ENCODE measurements at places on chromosomes 5 and 9. TPM values are rescaled to one million over a fixed set of nuclear protein-coding genes. Genes with fewer than 3 reads are reported as not detected.

SUSD3 gene
- 64.0 TPM for total RNA-seq

CDX1 gene
- total RNA-seq = not detected

DNA sequence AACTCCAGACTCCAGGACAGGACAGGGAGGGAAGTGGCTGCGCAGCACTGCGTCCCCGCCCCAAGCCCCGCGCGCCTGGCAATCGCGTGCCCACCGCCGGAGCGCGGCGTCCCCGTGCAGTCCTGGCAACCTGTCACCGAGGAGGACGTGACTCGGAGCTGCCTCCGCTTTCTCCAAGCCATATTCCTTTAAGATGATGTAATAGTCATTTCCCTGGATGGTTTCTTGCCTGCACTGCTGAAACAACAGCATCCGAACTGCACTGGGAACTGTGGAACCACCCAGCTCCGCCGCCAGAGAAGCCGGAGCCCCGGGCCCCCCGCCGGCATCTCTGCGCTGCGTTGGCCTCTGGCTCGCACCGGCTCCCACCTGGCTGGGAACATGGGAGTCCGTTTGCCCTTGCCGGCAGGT lies 34.5 kb downstream of the KCTD16 start:
- DNase-seq = no peak

DNA sequence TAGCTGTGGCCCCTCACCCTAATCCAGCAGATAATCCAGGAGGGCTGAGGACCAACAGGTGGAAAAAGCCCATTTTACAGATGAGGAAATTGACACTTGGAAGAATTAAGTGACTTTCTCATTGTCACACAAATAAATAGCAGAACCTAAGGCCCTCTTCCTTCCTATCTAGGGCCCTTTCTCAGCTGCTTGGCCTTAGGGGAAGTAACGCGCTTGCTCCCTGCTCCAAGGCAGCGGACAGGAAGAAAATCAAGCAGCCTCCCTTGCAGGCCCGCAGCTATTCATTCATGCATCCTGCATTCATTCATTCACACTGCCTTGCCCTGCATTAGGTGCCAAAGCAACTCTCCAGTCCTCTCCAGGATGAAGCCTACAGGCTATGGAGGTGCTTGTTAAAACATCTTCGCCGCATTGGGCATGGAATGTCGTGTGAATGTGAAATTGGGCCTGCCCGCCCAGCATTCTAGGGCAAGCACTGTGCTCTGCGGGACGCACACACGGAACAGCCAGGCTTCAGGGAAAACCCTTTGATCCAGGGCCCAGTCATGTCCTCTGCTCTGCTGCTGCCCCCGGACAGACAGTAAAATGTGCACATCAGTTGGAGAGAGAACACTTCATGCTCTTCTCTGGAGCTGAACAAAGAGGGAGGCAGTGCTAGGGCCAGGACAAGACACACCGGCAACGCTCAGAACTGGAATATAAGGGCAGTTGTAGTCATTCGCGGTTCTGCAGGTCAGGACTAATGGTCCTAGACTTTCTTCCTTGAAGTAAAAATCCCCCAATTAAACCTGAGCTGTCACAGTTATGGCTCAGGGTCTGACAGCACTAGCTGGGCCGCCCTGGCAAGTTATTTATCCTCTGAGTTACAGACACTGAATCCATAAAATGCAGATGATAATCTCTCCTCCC lies 166.0 kb downstream of the COL23A1 start:
- no peak for DNase-seq

DNA sequence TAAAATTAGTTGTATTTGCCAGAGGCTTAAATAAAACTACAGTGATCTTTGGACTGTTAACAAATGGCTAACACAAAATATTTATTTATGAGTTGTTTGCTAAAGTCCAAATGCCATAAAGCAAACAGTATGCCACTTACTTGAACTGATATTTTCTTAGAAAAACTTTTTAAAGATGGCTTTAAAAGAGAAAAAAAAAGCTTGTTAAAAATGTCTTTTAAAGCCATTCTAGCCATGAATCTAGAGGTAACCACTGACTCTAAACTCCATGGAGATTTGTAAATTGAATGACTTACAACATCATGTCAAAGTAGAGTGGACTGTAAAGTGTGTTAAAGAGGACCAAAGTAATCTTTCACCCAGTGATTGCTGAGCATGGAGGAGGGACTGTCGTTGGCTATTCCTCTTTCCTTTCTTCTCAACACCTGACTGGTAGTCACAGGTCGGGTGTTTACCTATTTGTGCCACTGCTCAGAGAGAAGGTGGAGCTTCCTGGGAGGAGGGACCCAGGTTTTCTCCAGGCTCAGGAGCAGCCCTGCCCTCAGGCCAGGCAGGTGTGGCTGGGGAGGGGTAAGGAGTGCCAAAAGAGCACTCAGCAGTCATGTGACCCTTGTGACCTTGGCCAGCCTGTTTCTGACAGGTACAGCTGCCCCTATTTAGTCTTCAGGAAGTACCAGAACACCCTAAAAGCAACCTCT lies 69.1 kb upstream of the TJP2 start:
- DNase-seq = no peak

DNA sequence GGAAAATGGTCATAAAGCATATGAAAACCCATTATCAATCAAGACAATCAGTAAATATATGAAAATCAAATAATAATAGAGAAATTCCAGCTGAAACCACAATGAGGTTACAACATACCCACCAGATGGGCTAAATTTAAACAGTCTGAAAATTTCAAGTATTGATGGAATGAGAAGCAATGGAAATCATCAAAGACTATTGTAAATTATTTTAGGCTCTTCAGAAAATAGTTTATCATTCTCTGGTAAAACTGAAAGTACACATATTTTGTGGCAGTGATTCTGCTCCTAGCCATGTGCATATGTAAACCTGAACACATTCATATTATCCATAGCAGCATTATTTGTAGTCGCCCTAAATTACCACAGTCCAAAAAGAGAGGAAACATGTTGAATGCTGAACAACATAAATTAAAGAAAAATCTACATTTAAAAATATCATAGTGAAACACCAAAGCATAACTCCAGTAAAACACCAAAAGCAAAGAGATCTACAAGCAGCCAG lies 215.3 kb downstream of the PRELID2 start:
- DNase-seq = no peak

ARHGEF28 gene
- total RNA-seq = 0.52 TPM

DNA sequence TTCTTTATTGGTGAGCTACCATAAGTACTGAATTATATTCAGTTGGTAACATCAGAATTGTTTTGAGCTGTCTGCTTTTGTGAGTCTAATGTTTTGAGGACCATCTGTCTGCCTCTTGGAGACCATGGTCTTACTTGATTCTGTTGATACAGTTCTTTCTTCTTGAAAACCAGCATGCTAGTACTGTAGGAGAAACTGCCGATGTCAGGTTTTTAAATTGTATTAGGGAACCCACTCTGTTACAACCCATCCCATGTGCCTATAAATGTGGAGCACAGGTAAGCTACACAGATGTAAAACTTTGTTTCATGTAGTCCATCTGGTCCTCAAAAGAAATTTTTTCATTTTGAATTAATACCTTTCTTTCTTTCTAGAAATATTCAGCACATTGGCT lies 103.4 kb upstream of the DMRTA1 start:
- DNase-seq = no peak
